Daoy (cell line): ENCODE measurements at places on chromosomes 6 and 20. TPM values are rescaled to one million over a fixed set of nuclear protein-coding genes. Genes with fewer than 3 reads are reported as not detected.

The CST9 gene
- not detected in 2 replicates for total RNA-seq

The FHL5 gene
- not detected in 2 replicates for total RNA-seq

The DYNLRB1 gene
- total RNA-seq: 66.2 and 122 TPM in 2 replicates

The NECAB3 gene
- total RNA-seq: 11.5 and 17.3 TPM in 2 replicates

The SAYSD1 gene
- 18.4 and 22.4 TPM in 2 replicates for total RNA-seq

The CGA gene
- not detected in 2 replicates for total RNA-seq

The OR12D3 gene
- not detected in 2 replicates for total RNA-seq

The CCM2L gene
- 1.0 and 2.1 TPM in 2 replicates for total RNA-seq

The DSN1 gene
- 37.7 and 51.7 TPM in 2 replicates for total RNA-seq

The SLC17A9 gene
- total RNA-seq: 0.33 and 0.91 TPM in 2 replicates

The ENPP3 gene
- total RNA-seq: not detected in 2 replicates

The NDUFAF5 gene
- total RNA-seq: 27.4 and 49.6 TPM in 2 replicates

The PLEKHG1 gene
- 2.8 and 6.1 TPM in 2 replicates for total RNA-seq

The BFSP1 gene
- 0.42 and 4.2 TPM in 2 replicates for total RNA-seq

DNA sequence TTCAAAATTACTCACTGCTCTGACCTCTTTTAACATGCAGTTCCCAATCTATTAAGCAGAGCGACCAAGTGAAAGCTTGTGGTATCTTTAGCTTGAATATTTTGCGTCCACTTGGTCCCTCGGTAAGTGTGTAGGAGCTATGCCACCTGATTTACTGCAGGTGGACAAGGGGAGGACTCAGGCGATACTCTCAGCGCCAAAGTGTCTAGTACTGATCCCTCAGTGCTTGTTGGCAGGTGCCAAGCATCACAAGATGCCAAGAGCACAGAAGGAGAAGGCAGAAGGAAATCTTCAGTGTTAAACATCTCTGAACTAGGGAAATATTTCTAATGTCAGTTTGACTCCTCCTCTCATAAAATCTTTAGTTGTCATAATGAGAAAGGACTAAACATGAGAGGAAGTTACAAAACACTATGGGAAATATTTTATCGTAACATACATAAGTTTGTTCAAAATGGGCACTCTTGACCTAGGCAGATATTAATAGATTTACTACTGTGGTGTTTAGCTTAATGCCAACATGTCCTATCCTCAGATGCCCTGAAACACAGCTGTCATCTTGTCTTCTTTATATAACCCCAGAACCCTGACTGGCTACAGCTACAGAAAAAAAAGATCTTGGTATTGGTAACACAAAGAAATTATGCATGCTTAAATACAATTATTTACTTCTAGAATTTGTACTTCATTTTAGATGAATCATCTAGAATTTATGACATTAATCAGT is 19.5 kb downstream of the NHLRC1 start:
- DNase-seq: no peak

DNA sequence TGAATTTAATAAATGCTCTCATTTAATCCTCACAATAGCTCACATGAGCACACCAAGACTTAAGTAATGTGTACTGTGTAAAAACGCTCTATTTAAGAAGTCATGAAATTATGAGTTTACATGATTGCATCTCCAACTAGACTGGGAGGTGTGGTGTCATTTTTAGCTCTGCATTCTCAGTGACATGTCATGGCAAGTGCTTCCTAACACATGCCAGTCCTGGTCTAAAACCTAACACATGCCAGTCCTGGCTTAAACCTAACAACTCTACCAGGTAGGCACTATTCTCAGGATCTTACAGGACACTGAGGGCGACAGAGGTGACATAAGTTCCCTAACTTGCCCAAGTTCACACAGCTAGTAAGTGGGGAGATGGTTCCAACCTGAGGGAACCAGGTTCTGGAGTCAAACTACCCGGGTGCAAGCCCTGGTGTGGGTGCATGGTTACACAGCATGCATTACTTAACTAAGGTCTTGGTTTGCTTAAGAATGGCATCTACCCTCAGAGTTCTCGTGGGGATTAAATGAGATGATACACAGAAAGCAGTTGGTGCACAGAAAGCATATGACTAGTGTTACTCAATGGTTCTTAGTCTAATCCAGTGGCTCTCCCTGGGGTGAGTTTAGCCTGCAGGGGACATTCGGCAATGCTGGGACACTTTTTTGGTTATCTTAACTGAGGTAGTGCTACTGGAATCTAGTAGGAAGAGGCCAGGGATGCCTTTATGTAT is 14.7 kb downstream of the CLDN20 start:
- no peak for DNase-seq

DNA sequence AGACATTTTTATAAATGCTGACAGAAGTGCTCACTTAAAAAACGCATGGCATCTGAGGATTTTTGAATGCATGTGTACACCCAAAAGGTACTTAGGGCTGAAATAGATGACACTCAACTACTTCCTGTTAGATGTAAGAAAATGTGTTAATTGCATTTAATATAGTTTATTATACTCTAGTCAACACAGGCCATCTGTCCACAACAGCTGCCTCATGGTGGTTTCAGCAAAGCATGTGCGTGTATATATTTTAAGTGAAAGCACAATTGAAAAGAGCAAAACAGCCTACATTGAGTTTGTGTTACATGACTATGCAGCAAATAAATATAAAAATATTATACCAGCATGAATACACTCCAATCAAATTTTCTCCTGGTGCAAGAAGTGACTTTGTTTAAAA is 1233.0 kb upstream of the EYS start:
- no peak for DNase-seq

- no peak for DNase-seq
Measured at GRCh38 chr6:166300357-166300987, 7.7 kb downstream of the PRR18 start.

GRCh38 chr20:1860446-1860845 is 34.8 kb upstream of the SIRPA start:
- peak; percentile 89 for DNase-seq

GRCh38 chr20:63969838-63970713 is at the start of gene ZNF512B:
Gene ZNF512B, minus strand, starts transcription at chr20:63969930. Its CDS starts 1,980 bp downstream, at chr20:63967950.
- peak; percentile 65 for DNase-seq

GRCh38 chr6:129871221-129871620 is 10.1 kb upstream of the TMEM244 start:
- DNase-seq: no peak

GRCh38 chr6:45507186-45507585 is 129.5 kb upstream of the SUPT3H start:
- DNase-seq: no peak

GRCh38 chr6:56906752-56907151 is 48.2 kb upstream of the BEND6 start:
- DNase-seq: peak; percentile 46

GRCh38 chr20:22003680-22004079 is 298.2 kb downstream of the PAX1 start:
- DNase-seq: no peak

GRCh38 chr6:33049323-33050013 is 24.0 kb downstream of the HLA-DPA1 start:
- DNase-seq: no peak

DNA sequence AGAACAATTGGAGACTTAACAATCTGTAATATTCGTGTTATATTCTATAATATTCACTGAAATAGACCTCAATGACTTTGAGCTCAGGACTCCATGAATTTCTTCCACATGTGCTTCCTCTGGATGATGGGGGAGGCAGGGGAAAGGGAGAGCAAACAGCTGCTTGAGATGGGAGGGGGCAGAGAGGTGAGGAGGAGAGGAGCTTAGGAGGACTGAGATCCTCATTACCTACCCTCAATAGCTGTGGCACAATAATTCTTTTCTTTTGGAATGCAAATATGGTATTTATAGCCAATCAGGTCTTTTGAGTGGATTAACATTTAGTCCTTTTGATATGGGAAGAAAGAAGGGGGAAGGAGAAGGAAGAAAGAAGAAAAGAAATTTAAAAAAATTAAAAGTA is 64.1 kb upstream of the ZNF217 start:
- no peak for DNase-seq

DNA sequence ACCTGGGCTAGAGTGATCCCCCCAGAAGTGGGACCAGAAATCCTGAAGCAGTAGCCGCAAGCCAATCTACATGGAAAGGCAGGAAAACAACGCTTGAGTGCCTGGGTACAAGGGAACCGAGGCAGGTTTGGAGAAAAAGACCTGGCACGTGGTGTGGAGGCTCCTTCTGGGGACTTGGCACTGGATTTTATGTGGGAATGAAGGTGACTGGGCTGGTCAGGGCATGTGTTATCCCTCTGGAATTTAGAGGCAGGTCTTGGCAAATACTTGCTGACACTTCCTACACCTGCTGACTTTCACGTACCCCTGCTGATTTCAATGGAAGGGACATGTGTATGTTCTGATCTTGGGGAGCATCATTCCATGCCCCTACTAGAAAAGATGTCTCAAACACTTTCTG is 25.0 kb upstream of the FAM217A start:
- DNase-seq: no peak

DNA sequence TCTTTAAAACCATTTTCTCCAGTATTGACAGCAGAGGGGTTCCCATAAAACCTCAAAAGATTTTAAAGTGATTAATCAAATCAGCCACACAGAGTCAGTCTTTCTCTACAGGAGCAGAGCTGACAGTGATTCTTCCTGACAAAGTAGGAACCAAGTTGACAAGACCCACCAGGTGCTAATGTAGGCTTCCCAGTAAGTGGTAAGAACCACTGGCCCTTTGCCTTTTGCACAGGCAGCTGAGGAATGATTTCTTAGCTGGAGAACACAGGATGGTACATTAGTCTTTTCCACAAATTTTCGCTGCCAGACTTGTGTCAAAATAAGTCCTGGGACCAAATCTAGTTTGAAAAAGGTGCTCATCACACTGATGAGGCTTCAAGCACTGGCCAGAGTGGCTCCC is 95.8 kb downstream of the ARMC2 start:
- DNase-seq: no peak

GRCh38 chr20:43923322-43923721 is 8.7 kb downstream of the TOX2 start:
- DNase-seq: no peak

GRCh38 chr6:157261606-157262005 is 61.7 kb downstream of the TMEM242 start:
- no peak for DNase-seq

- no peak for DNase-seq
Measured at GRCh38 chr20:24407151-24407550, 62.3 kb upstream of the SYNDIG1 start.

DNA sequence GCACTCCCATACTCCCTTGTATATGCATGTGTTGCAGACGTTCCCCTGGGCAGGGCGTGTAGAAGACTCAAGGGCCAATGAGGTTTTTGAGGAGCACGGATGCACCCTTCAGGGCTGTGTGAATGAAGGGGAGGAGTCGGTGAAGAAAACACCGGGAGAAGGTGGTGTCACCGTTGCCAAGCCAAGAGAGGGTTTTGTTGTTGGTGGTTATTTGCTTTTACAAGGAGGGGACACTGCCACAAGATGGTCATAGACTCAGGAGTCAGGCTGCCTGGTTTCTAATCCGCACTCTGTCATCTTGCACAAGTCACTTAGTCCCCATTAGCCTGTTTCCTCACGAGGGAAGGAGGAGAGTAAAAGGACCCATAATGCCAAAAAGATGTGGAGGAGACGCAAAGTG is 124.0 kb downstream of the PXDC1 start:
- DNase-seq: no peak

- no peak for DNase-seq
Measured at GRCh38 chr20:1897541-1897940, 2.3 kb downstream of the SIRPA start.

DNA sequence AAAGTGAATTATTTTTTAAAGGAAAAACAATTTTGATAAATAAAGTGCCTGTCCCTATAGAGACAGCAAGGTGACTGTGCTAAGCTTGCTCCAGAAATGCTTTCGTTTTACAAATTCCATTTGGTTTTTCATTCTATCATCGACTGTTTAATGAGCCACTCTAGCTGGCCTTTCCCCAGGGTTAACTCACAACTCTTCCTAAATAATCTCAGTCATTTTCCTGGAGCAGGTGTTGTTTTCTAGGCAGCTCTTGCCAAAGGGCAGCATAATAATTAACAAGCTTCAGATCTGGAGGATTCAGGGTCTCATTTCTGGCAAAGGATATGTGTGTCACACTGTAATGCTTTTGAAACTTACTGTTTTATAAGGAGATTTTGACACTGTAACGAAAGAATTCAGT is 184.2 kb downstream of the KHDC1L start:
- no peak for DNase-seq

GRCh38 chr6:40727271-40727670 is 140.1 kb upstream of the LRFN2 start:
- no peak for DNase-seq

DNA sequence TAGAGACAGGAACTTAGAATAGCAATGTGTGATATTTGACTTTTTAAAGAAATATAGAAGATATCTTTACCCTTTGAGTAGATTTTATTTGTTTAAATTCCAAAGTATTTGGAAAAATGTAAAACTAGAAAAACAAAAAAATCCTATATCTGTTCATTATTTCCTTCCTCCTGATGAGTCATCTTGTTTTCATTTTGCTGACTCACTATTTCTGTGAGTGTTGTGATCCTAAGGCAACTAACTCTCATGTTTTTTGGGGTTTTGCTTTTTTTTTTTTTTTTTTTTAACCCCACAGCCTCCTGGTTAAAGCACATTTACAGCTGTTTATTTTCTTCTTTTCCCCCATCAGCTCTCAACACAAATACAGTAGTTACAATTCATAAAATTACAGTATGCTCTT is 37.8 kb upstream of the THEMIS start:
- DNase-seq: peak; percentile 45

- DNase-seq: no peak
Measured at GRCh38 chr6:34445313-34445860, 19.5 kb upstream of the RPS10 start.

GRCh38 chr20:24616258-24617079 is 147.0 kb downstream of the SYNDIG1 start:
- no peak for DNase-seq

- peak; percentile 76 for DNase-seq
Measured at GRCh38 chr6:132648356-132648755, 10.6 kb downstream of the TAAR1 start.
